Endothelial cell of coronary artery (primary cell): ENCODE measurements at places on chromosomes 3 and 15. TPM values are rescaled to one million over a fixed set of nuclear protein-coding genes. Genes with fewer than 3 reads are reported as not detected.

The RASL12 gene
- 0.09 TPM in 1 of 2 replicates, not detected in the other for total RNA-seq

The MINDY2 gene
- 8.9 and 15.2 TPM in 2 replicates for total RNA-seq

The SPESP1 gene
- 1.0 and 1.4 TPM in 2 replicates for total RNA-seq

The UMPS gene
- total RNA-seq = 35.9 and 40.0 TPM in 2 replicates

The DNAH1 gene
- 1.8 and 5.2 TPM in 2 replicates for total RNA-seq

The PAK6 gene
- total RNA-seq = not detected in 2 replicates

The PDCD10 gene
- 57.8 and 63.4 TPM in 2 replicates for total RNA-seq

The TGM4 gene
- total RNA-seq = 0.09 TPM in 2 replicates

The RTP3 gene
- not detected in 2 replicates for total RNA-seq

The CLRN1 gene
- total RNA-seq = not detected in 2 replicates

The HGD gene
- 0.27 TPM in 1 of 2 replicates, not detected in the other for total RNA-seq

The TRPM1 gene
- 0.19 and 0.27 TPM in 2 replicates for total RNA-seq

The GABRG3 gene
- not detected in 2 replicates for total RNA-seq

The CNTN4 gene
- under 0.01 TPM in 2 replicates for total RNA-seq

The DLL4 gene
- 33.8 and 103 TPM in 2 replicates for total RNA-seq

The UBA3 gene
- total RNA-seq = 81.0 and 87.5 TPM in 2 replicates

The CBLB gene
- 8.8 and 26.4 TPM in 2 replicates for total RNA-seq

The PEX5L gene
- 0.09 TPM in 1 of 2 replicates, not detected in the other for total RNA-seq

The MORC1 gene
- total RNA-seq = not detected in 2 replicates

The FAM43A gene
- 160 and 169 TPM in 2 replicates for total RNA-seq

The EPB42 gene
- not detected in 2 replicates for total RNA-seq
